ENCODE measurements at places on chromosomes 6 and 20.
A peak's percentile ranks its signal among the peaks of the same experiment; 100 is the strongest.

GRCh38 chr20:23080521-23080920 is 5.6 kb downstream of the CD93 start:
- DNase-seq = no peak

DNA sequence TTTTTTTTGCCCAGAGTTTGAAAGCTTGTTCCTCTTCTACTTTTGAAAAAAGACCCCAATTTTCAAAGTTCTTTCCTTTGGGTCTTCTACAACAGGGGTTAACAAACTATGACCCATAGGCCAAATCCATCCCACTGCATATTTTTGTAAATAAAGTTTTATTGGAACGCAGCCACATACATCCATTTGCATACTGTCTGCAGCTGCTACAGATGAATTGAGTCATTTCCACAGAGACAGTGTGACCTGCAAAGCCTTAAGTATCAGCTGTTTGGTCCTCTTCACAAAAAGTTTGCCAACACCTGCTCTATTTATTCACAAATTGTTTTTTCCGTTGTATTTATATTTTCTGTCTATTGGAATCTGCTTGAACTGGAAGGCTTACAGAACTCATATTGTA is 189.2 kb downstream of the TBC1D7 start:
- no peak for DNase-seq

DNA sequence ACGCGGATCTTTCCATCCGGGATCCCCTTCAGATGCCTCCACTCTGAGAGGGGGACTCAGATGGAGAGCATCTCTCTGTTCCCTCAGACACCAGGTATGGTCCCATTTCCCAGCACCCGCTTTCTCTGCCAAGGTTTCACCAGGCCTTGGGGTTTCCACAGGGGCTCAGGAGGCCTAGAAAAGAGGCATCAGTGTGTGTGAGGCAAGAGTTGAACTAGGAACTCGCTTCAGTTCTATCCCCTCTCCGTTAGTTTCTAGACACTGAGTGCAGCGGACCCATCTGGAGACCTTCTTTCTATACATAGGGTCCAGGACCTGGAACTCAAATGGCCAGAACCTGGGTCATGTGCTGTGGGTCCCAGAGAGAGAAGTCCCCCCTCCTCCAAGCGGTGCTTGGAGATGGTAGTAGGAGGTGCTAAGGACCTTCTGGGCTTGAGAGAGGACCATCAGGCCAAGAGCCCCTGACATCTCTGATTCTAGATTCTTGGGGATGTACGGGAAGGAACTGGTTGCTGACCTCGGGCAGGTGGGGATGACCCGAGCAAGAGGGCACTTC is 2.1 kb downstream of the SLC12A5 start:
- no peak for DNase-seq

- no peak for DNase-seq
Observed at GRCh38 chr20:57495978-57496377, 29.0 kb downstream of the CTCFL start.

DNA sequence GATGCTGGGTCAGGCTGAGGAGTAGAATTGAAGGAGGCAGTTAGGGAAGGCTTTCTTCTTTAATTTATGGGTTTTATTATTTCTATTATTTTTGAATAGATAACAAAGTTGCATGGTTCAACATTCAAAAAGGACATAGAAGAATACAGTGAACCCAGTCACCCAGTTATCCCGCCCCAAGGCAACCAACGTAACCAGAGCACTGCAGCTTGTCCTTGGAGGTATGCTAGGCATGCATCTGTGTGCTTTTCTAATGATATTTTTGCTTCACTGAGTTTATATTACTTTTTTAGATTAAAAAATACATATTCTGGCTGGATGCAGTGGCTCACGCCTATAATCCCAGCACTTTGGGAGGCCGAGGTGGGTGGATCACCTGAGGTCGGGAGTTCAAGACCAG is 47.4 kb upstream of the DSN1 start:
- DNase-seq = no peak

DNA sequence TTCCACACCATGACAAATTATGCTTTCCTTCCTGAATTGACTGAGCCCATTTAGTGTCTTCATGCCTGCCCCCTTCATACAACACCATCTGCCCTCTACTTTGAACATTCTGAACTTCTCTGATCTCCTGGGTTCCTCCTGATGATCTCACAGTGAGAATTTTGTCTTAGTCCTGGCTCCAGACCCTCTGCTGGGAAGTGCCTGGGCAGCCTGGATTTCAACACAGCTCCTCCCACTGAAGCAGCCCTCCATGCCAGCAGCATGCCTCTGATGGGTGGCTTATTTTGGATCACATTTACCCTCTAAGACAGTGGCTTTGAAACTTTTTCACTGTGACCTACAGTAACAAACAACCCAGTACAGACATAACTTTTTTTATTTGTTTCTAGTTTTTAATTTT is 41.5 kb downstream of the DSE start:
- DNase-seq = no peak

DNA sequence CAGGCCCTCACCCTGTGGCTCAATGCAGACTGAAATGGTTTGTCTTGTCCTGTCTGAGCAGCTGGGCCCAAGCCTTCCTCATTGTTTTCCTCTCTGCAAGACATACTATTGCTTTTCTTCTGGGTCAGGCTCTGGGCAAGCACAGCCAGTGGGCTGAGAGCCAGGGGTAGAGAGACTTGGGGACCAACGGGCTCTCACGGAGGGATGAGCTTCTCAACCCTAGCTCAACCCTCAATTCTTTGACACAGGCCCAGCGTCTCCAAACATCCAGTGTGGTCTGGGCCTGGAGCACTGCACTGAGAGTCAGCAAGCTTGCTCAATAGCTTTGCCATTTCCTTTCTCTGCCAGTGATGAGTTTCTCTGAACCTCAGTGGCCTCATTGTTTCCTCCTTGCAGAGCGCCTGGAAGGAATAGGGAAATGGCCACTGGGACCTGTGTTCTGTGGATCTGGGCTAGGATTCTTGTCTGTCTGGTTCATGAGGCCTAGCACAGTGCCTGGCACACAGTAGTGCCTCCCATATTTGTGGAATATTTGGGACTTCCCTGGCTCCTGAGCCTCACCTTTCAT is 9.3 kb downstream of the ANGPT4 start:
- no peak for DNase-seq

DNA sequence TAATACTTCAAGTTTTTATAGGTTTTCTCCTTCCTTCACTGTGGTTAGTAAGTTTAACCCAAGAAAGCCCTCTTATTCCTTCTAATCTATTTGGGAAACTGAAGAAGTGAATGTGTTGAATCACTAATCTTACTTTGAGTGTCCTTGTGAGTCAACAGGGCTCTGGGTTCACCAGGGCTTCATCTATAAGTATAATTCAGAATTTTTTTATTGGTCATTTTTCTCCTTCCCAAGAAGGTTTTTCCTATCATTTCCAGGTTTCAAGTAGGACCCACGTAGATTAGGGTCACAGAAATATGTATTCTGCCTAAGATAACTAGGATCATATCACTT is 191.1 kb downstream of the ATXN1 start:
- no peak for DNase-seq

GRCh38 chr6:14228571-14228970 is 111.0 kb downstream of the CD83 start:
- DNase-seq = no peak

DNA sequence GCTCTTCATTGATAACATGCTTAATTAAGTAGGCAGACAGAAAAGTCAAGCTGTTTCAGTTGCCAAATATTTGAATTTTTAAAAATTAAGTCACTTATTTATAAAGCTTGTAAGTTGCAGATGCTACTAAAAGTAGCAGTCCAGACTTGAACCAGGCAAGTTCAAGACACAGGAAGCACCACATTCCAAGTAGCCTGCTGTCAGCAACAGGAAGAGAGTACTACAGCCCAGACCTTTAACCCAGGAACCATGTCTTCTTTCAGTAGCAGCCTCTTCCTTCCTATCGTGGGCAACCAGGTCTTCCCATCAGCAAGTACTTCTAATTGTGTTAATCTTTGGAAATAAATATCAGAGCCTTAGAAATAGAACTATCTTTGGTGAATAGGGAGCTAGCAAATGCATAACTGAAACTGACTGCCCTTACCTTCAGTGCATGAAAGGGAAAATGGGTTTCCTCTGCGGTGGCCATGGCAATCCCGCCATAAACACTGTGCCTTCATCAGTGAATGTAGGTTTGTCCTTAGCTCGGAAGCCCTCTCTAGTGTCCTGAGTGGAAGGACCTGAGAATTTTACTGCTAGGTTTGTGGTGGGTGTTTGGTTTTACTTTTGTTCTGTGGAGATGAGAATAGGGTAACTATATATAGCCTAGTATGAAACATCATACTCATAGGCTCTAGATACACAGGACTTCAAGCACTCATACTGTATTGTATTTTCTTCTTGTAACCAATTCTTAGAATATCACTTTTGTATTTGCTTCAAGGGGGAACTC is 95.6 kb downstream of the SYCP2 start:
- no peak for DNase-seq

DNA sequence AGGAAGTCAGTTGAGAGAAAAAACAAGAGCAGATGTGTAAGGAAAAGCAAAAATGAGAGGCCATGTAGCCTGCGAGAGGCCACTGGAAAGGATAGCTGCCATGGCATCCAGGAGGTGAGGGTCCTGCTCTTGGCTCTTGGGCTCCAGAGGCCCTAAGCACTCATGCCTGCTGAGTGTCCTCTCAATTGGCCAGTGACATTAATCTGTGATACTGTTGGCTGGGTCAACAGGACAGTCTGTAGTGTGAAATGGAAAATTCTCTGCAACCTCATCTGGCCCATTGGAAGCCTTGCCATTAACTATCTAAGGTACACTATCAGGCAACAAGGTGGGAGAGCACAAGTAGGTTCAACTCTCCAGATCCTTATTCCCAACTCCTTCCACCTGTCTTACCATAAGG is 180.9 kb downstream of the LY86 start:
- DNase-seq = no peak

GRCh38 chr20:17541596-17541995 is 10.4 kb upstream of the BFSP1 start:
- no peak for DNase-seq

DNA sequence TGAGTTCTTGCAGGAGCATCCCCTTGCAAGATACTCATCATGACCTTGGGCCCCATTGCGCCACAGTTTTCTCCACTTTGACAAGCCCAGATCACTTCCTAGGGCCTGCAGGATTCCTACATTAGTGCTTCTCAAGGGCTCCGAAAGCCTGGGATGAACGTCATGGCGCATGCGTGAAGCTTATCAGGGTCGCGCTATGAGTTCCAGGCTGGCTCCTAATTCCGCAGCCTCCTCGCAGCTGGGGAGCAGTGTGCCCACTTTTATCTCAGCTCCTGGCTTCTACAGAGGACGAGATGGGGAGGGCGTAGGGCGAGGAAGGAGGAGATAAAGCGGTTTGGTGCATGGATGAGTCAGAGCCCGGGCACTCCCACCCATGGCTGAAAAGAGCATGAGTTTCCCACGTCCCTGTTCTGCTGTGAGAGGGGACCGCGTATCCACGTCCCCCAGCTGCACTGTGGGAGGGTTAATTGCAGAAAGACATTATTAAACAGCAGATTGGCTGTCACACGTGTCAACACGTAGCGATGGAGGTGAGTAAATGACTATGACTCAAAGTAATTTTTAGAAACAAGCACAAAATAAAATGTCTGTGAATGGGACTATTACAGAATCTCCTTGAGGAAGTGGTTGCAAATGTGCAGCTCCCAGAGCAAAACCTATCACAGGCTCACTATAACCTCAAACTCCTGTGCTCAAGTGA is 72.9 kb upstream of the DSP start:
- peak; percentile 65 for DNase-seq

DNA sequence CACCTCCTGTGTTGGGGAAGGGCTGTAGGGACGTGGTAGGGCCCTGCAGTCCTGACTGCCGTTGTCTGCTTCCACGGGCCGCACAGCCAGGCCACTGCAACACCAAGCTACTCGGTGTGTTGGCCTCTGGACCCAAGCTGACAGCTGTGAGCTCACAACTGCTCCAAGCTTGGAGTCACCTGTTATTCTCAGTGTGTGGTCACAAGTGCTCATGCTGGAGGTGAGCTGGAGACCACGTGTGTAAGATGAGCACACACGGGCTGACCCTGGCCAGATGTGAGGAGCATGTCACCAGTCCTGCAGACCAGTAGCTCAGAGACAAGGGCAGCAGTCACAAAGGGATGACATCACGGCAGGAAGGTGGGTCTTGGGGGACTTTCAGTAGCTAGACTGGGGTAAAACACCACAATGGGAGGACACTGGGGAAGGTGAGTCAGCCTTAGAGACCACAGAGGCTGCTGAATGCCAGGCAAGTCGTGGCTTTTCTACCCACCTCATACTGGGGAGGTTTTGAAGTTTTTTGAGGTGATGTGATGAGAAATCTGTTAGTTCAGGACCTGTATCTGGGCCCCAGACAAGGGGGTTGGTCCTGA is 87.3 kb downstream of the FAM120B start:
- DNase-seq = no peak

- DNase-seq = no peak
Observed at GRCh38 chr6:126381498-126381897, 41.6 kb downstream of the CENPW start.

DNA sequence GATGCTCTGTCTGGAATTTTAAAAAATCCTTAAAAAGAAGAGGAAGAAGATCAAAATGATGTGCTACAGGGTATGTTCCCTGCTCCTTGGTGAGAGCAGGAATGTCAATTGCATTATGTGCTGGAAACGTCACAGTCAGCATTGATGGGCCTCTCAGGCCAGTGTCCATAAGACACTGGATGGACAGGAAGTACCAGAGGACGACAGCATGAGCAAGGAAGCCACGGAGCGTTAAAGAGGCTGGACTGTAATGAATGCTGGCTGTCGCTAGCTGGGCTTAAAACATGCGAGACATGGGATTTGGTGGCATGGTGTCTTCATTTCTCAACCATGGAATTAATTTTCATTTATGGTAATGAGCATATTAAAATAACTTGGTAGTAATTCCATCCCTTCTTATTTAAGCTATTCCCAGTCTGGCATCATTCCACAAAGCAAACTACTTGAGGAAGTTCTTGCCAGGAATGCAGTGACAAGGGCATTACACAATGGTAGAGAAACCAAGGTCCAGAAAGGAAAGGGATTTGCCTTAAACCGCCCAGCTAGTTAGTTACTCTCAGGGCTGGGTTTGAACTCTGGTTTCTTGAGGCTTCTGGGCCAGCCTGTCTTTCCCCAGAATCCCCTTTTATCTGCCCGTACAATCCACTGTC is 166.6 kb upstream of the SOX4 start:
- DNase-seq = no peak

Data from ACHN (cell line).